RWPE2 (cell line): ENCODE measurements at places on chromosomes 11 and 22.

GRCh38 chr11:45928535-45929215, 6.2 kb downstream of the LARGE2 start:
- DNase-seq: peak; percentile 74

DNA sequence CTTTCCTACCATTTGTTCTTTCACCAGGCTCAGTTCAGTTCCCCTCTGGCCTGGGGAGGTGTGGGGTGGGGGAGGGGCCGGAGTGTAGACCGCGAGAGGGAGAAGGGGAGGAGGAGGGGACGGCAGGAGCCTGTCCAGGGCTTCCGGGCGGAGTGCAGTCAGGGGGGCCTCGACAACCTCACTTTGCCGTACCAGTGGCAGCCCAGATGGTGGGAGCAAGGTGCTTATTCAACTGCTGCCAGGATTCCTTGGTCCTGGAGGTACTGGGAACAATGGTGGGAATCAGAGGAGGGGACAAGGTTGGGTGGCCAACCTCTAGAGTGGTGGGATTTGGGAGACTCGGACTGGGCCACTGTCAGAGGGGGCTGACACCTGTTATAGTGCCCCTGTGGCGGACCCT, 1.2 kb downstream of the BACE1 start:
- DNase-seq: no peak

GRCh38 chr22:46149512-46150033, 753 bp upstream of the PPARA start:
- DNase-seq: no peak

DNA sequence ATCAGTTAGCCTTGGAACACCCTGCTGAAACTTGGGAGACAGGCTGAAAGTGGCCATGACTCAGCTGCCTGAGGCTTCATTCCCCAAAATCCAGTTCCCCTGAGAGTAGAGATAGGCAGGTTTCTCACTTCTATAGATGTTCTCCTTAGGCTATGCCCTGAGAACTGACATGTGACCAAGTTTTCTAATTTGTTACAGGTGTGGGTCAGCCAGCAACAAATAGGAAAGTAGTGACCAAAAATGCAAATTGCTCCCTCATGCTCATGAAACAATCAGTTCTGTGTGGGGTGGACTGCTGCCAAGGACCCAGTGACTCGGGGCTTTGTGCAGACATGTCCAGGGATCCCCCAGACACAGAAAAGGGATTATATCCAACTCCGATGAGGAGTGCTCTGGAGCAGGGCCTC, 7.3 kb upstream of the CCDC15 start:
- no peak for DNase-seq

DNA sequence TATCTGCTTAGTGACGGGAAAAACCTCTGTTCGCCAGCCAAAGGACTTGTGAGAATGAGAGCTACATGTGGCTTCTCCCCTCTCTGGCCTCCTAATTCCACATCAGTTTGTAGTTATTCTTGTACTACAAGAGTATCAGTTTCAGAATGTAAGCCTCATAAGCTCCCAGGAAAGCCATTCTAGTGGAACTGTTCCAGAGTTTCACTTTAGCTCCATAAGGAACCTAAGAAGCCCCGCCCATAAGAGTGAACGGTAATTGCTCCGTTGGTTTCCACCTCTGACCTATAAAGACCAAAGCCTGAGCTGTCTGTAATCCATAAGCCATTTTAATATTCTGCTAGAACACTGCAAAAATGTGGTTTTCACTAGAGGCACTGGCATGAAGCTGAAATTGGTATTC, 53.0 kb downstream of the SIK3 start:
- no peak for DNase-seq

GRCh38 chr11:86116386-86116726, 47.5 kb upstream of the PICALM start:
- no peak for DNase-seq

DNA sequence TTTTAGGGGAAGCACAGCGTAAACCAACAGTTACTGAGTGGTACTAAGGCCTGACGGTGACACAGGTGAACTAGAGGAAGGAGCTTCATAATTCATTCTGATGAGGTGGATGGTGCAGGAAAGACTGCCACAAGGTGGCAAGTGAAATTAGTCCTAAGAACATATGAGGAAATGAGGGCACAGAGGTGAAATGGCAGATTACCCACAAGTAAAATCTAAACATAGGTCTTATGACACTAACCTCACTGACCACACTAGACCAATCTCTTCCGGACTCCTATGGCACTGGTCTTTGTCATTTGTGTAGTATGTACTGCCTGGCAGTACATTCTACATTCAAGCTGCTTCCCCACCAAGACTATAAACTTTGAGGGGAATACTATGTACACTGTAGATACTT, 20.2 kb downstream of the GAB2 start:
- no peak for DNase-seq

- DNase-seq: no peak
Measured at GRCh38 chr11:72353861-72354260, 80.5 kb downstream of the CLPB start.

GRCh38 chr11:72146625-72147024, 11.1 kb downstream of the FOLR3 start:
- DNase-seq: no peak

GRCh38 chr11:104524254-104524653, 360.3 kb upstream of the PDGFD start:
- no peak for DNase-seq

DNA sequence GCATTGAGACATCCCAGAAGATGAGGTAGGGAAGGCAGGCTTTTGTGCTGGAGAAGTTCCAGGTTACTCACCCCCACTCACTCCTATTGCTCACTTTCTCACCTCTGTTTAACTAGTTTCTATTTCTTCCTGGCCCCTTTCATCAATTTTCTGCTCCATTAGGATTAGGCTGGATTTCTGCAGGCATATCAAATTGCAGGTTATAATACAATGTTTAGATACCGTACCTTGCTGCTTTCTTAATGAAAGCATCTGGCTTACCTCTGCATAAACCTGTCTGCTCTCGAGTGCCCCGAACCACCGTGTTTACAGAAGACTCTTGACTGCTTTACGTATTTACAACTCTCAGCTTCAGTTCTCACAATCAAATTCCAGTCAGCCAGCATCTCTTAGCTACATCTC, 173.7 kb downstream of the ADAMTS15 start:
- no peak for DNase-seq

GRCh38 chr22:42780070-42780540, 59.4 kb upstream of the A4GALT start:
- no peak for DNase-seq

DNA sequence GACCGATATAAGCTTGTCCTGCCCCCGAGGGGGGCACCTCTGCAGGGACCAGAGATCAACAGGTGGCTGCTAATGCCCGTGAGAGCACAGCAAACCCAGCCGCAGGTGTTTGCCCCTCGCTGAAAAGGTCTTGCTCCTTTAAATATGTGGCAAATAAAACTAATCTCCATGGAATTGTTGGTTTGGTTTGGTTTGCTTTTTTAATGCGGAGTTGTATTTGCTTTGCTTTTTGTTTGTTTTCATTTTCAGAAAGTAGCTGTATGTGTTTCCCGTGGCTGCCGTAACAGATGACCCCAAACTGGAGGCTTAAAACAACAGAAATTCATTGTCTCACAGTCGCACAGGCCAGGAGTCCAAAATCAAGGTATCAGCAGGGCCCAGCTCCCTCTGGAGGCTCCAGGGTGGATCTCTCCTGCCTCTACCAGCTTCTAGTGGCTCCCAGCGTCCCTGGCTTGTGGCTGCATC, 93.0 kb downstream of the CELSR1 start:
- no peak for DNase-seq

- no peak for DNase-seq
Measured at GRCh38 chr11:7272373-7272772, 20.7 kb downstream of the SYT9 start.

DNA sequence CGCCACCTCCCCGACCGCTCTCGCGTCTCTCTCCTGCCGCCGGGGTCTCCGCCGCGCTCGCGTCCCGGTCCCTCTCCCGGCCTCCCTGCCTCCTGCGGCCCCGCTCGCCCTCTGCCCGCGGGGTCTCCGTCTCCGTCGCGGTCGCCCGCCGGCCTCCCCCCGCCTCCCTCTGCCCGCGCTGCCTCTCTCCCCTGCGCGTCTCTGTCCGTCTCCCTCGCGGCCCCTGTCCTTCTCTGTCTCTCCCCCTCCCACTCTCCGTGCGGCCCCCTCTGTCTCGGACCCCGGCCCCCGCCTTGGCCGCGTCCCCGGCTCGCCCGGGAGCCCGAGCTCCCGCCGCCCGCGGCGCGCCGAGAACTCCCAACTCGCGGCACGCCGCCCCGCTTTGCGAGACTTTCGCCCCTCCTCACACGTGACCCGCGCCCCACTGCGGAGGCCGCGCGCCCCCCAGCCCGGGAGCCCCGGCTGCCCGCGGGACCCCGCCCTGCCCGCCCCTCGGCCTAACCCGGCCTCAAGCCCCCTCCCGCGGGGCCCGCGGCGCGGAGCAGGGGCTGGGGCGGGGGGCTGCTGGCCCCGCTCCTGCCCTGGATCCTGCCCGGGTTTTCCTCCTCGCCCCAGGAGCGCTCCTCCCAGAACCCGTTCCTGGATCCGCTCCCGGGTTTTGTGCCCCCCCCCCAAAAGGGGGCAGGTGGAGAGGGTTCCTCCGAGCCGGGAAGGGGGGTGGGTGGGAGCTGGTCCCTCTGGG, 702 bp upstream of the KCNJ4 start:
- no peak for DNase-seq

DNA sequence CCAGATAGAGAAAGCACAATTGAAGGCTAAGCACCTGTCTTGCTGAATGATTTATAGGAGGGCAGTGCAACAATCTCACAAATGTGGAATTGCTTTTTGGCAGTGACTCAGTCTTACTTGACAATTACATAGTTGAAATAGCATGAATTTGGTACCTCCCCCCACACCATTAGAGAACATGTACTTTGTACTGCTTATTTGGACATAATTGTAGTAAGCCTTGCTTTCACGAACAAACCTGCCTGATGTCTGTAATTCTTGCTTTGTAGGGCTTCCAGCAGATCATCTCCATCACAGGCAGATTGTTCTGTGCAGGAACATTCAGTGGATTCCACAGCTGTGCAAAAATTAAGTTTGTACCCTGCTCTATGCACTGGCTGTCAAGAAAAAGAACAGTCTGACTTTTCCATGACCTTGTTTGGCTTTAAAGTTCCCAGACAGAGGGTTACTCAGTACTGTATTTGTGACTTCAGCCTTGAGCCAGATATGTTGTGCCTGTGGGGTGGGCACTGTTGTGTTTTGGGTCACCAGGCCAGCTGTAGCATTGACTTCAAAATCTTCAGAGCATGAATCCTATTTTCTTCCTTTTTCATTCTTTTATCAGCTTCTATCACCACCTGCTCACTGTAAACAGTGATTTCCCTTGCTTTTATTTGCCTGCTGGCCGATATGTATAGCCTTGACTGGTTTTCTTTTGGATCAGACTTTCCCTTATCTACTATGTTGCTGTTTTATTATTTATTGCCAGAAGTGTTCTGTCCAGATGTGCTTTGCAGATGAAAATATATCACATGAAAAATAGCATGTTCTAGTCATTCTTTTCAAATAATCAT, 941.0 kb upstream of the CHORDC1 start:
- no peak for DNase-seq

DNA sequence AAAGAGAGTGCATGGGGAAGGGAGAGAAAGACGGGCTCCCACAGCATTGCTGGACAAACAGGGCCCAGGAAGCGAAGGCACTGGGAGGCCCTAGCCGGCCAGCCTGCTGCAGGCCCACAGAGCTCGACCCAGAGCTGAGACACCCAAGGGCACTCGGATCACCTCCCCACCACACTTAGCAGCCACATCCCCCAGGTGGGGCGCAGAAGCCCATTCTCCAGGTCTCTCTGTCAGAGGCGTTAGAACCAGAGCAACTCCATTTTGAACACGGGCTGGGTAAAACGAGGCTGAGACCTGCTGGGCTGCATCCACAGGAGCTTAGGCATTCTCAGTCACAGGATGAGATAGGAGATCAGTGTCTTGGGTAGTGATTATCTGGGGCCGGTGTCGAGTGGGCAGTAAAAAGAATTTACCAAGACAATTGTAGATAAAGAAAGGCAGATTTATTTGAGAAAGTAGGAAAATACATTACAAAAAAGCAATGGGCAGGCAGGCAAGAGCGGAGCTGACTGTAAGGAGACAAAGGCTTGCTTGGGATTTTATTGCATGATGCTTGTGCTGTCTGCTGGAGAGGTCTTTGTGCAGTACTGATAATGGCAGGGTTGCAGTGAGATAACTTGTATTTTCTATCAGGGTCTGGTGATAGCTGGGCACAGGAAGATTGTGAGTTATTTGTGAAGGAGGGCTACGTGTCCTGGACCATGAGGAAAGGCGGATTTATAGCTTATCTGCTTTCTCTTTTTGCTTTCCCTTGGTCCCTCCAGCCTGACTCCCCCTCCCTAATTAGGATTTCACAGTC, 13.4 kb upstream of the CAPN5 start:
- no peak for DNase-seq

DNA sequence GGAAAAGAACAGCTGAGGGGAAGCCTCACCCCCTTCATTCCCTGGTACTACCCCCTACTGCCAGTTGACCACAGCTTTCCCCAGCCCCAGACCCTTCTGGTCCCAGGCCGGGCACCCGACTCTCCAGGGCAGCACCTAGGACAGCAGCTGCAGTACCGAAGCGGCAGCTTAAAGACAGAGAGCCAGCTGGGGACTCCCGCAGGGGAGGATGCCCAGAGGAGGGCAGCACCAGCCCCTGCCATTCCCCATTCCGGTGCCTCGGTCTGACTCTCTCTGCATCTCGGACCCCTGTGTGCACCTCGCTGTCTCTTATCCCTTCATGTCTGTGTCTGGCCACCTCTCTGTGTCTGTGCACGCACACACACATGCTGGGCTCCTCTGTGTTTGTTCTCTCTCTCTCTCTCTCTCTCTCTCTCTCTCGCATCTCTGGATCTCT, 9.4 kb downstream of the IGSF9B start:
- DNase-seq: no peak

GRCh38 chr11:102666331-102666957, 39.1 kb downstream of the MMP27 start:
- no peak for DNase-seq

DNA sequence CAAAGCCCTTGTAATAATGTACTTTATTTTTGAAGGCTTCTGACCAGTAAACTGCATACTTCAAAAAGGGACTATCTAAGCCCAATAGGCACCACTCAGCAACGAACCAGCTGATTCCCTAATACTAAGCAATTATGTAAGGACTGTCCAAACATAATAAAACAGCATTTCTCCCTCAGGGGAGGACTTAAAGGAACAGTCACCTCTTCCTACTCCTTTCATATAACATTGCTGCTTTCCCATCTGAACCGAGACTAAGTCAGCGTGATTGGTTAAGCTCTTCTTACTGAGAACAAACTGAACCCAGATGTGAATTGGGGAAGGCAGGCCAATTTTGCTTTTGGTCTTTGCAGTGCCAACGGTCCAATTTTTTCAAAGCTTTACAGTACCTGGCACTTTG, 420.0 kb downstream of the METTL15 start:
- no peak for DNase-seq
